ENCODE measurements at places on chromosomes 3 and 15.

- no peak for DNase-seq
Observed at GRCh38 chr3:9195390-9195789, 54.1 kb downstream of the SRGAP3 start.

GRCh38 chr3:194364652-194365434, 4.7 kb downstream of the LRRC15 start:
- peak; percentile 83 for DNase-seq

- no peak for DNase-seq
Observed at GRCh38 chr3:141793476-141794260, 30.5 kb downstream of the GRK7 start.

DNA sequence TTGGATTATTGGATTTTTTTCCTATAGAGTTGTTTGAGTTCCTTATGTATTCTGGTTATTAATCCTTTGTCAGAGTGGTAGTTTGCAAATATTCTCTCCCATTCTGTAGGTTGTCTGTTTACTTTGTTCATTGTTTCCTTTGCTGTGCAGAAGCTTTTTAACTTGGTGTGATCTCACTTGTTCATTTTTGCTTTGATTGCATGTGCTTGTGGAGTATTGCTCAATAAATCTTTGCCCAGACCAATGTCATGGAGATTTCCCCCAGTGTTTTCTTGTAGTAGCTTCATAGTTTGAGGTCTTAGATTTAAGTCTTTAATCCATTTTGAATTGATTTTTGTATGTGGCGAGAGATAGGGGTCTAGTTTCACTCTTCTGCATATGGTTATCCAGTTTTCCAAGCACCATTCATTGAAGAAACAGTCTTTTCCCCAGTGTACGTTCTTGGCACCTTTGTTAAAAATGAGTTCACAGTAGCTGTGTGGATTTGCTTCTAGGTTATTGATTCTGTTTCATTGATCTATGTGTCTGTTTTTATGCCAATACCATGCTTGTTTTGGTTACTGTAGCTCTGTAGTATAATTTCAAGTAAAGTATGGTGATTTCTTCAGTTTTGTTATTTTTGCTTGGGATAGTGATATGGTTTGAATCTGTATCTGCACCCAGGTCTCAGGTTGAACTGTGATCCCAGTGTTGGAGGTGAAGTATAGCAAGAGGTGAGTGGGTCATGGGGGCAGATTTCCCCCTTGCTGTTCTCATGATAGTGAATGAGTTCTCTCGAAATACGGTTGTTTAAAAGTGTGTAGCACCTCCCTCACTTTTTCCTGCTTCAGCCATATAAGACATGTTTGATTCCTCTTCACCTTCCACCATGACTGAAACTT, 46.1 kb upstream of the TNFSF10 start:
- DNase-seq = no peak

GRCh38 chr3:150733373-150733935, 29.5 kb downstream of the SIAH2 start:
- no peak for DNase-seq

- no peak for DNase-seq
Observed at GRCh38 chr3:175518459-175518858, 659.3 kb downstream of the NAALADL2 start.

DNA sequence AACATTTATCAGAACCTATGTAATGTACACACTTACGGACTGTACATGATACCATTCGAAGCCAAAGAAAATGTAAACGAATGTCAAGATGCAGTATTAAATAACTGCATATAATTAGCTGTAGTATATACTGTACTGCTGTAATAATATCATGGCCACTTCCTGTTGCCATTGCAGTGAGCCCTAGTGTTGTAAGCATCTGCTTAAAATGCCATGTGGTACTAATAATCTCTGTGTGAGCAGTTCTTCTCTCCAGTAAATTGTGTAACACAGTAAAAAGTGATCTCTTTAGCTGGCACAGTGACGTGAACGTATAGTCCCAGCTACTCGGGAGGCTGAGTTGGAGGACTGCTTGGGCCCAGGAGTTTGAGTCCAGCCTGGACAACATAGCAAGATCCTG, 8.6 kb downstream of the SPG11 start:
- no peak for DNase-seq

GRCh38 chr3:147544290-147544689, 135.1 kb downstream of the ZIC1 start:
- no peak for DNase-seq

GRCh38 chr3:42205800-42206514, 60.0 kb downstream of the CCK start:
- no peak for DNase-seq

DNA sequence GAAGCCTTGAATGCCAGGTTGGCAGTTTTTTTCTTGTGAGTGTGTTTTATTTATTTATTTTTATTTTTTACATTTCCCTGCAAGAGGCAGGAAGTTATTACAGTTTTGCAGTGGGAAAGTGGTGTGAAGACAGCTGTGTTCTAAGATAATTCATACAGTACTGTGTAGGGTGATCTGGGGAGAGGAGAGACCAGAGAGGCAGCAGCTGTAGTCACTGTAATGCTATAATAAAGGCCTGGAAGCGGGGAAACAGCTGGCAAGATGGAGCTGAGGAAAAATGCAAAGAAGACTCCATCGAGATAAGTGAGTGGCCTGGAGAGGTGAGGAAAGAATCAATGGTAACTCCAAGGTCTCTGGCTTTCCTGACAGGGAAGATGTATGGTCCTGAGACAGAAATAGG, 23.1 kb downstream of the CNTN3 start:
- no peak for DNase-seq

DNA sequence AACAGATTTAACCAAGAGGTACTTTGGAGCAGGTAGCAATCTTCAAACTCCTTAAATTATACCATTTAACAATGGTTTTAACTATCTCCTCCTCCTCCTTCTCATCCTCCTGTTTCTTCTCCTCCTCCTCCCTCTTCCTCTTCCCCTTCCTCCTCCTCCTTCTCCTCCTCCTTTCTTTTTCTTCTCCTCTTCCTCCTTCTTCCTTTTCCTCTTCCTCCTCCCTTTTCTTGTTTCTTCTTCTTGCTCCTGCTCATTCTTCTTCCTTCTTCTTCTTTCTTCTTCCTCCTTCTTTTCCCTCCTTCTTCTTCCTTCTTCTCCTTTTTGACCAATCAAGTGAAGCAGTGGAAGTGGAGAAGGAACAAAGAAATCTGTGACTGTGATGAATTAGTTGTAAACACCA, 14.1 kb downstream of the PATL2 start:
- no peak for DNase-seq

- DNase-seq = no peak
Observed at GRCh38 chr3:123048480-123049237, 18.2 kb upstream of the PDIA5 start.

- no peak for DNase-seq
Observed at GRCh38 chr3:159649951-159650350, 338.7 kb upstream of the IL12A start.

DNA sequence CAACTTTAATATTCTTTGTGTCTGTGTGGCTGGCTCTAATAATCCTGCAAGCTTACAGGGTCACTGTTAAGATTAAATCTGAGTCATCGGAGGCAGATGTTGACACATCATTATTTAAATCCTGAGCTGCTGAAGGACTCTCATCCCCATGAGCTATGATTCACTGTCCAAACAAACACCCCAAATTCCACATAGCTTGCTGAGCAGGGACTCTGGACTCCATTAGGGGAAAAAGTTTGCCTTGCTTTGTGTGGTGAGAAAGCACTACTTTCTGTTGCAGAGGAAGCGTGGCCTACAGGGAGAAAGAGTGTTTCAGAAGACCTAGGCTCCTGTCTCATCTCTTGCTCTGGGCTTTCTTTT, 213.7 kb downstream of the PDCD6IP start:
- no peak for DNase-seq

GRCh38 chr3:72373139-72373538, 475.1 kb downstream of the SHQ1 start:
- no peak for DNase-seq

- DNase-seq = peak; percentile 87
Observed at GRCh38 chr3:186976837-186977750, 46.8 kb downstream of the ST6GAL1 start.

- DNase-seq = no peak
Observed at GRCh38 chr3:55014081-55014480, 86.2 kb upstream of the LRTM1 start.

- DNase-seq = no peak
Observed at GRCh38 chr3:58038675-58039292, 30.6 kb downstream of the FLNB start.

- no peak for DNase-seq
Observed at GRCh38 chr3:27521179-27521871, 37.1 kb upstream of the SLC4A7 start.

DNA sequence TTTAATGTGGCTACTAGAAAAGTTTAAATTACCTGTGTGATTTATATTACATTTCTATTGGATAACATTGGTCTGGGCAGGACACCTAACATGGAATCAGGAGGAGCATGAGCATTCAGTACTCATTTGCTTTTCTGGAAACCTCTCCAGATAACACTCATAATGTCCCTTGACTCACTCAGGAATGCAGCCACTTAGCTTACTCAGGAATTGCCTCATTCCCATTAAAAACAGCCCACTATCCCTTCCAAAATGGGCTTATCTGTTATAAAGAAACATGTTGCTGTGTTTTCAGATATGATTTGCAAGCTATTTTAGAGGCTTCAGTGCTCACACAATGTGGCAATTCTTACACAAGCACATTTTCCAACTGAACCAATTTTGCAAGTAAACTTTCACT, 17.1 kb downstream of the GBE1 start:
- DNase-seq = no peak

- no peak for DNase-seq
Observed at GRCh38 chr15:81152799-81153198, 18.7 kb downstream of the CFAP161 start.

GRCh38 chr3:101703169-101703568, 16.7 kb upstream of the RPL24 start:
- no peak for DNase-seq

- DNase-seq = no peak
Observed at GRCh38 chr3:14484741-14485140, 55.4 kb downstream of the GRIP2 start.

DNA sequence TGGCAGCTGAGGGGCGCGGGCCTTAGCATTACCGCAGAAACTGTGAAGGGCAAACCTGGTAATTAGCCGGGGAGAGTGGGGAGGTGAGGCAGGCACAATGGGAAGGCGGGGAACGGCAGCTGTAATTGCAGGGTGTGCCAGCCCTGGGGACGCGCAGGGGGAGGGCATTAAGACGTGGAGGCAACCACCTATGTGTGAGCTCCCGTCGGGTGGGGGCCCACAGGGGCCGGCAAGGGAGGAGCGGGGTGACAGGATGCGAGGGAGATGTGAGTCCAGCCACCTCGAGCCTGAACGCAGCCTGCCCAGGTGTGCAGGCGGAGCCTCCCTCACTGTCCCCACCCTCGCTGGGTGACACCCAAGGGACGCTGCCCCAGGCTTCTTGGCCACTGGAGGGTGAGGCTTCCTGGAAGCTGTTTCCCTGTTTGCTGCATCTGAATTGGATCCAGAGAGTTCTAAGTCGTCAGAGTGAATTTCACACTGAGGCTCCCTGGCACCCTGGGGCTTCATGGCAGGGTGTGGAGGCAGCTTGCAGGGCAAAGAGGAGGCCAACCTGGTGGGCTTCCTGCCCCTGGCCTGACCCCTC, 130.6 kb upstream of the MEF2A start:
- peak; percentile 9 for DNase-seq

- DNase-seq = no peak
Observed at GRCh38 chr3:68740087-68740486, 192.3 kb downstream of the TAFA4 start.

DNA sequence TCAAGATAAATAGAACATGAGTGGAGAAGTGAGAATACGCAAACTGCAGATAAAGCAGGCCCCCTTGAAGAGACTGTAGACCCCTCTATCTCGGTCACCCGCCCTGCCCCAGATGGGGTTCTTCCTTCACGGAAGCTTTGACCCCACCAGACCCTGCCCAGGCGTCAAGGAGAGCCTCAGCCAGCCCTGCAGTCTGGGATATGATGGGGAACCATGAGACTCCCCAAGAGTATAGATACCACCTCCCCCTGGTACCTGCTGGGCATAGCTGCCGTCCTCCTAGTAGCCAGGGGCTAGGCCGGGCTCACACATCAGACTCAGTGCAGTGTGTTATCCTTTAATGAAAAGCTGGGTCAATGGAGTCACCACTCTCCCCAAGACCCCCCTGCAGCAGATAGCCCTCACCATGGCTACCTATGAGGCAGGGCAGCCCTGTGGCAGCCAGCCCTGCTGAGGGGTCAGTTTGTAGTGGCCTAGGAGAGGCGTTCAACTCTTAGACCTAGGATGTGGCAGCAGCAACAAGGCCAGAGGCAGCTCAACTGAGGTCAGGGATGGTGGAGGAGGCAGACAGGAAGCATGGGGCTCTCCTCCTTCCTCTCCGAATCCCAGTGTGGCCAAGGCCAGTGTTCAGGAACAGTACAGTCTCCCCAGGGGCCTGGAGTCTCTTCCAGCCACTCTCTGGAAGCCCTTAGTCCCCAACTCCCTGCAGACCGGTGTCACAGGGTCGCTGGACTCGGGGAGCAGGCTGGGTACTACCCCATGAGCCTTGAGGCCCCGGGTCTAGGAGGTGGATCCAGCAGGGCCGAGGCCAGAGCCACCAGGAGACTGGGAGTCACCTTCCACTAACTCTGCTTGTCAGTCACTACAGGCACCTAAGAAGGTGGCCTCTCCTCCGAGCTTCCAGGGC, 26.1 kb downstream of the PLXNB1 start:
- DNase-seq = no peak

All from NCI-H1092 treated with DMSO at 0.1 percent for 48 hours (cell line).